Stomach (tissue), 19 donors: ENCODE measurements at places on chromosomes 4 and X. TPM values are rescaled to one million over a fixed set of nuclear protein-coding genes. Genes with fewer than 3 reads are reported as not detected.

DNA sequence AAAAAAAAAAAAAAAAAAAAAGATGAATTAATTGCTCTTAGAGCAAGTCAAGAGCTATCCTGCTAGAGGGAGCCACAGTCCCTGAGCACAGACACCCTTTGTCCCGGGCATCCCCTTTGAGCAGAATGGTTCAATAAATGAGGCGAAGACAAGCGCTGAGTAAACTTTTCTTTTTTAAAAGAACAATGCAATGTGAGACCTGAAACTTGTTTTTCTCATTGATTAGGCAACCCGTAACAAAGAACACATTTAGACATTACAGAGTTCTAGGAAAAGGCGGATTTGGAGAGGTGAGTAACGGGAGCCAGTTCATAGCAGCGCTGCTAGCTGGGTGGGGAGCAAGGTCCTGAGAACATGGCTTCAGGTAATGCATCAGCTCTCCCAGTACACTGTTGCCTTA lies 46.1 kb downstream of the GRK4 start:
- no peak for DNase-seq

DNA sequence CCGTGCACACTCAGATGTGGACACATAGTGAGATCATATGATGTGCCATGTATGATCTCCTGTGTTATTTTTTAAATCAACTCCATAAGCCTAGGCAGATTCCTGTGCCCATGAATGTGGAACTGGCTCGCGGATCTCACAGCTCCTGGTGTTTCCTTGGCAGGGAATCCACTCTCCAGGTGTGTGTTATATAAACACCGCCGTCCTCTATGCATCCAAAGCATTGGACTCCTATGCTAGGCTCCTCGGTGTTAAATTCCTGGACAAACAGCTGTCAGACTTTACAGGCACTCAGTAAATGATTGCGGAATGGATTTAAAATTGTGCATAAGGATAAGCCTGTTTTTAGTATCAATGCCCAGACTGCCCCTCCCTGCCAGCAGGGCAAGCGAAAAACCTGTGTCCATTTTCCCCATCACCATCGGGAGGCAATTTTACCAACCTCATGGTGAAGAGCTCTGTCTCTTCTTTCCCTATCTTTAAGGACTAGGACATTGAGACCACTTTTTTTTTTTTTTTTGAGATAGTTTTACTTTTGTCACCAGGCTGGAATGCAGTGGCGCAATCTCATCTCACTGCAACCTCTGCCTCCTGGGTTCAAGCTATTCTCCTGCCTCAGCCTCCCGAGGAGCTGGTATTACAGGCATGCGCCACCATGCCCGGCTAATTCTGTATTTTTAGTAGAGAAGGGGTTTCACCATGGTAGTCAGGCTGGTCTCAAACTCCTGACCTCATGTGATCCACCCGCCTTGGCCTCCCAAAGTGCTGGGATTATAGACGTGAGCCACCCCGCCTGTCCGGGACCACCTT lies 23.6 kb upstream of the GPR78 start:
- no peak for DNase-seq

GRCh38 chr4:172055046-172055445 lies 241.8 kb downstream of the GALNTL6 start:
- no peak for DNase-seq

GRCh38 chrX:30313322-30313721 lies 4.1 kb upstream of the NR0B1 start:
- no peak for DNase-seq

SLC9B2 gene
- 26.3 TPM for total RNA-seq

GRCh38 chr4:95124906-95125504 lies 367.2 kb downstream of the BMPR1B start:
- peak; percentile 78 for DNase-seq

DNA sequence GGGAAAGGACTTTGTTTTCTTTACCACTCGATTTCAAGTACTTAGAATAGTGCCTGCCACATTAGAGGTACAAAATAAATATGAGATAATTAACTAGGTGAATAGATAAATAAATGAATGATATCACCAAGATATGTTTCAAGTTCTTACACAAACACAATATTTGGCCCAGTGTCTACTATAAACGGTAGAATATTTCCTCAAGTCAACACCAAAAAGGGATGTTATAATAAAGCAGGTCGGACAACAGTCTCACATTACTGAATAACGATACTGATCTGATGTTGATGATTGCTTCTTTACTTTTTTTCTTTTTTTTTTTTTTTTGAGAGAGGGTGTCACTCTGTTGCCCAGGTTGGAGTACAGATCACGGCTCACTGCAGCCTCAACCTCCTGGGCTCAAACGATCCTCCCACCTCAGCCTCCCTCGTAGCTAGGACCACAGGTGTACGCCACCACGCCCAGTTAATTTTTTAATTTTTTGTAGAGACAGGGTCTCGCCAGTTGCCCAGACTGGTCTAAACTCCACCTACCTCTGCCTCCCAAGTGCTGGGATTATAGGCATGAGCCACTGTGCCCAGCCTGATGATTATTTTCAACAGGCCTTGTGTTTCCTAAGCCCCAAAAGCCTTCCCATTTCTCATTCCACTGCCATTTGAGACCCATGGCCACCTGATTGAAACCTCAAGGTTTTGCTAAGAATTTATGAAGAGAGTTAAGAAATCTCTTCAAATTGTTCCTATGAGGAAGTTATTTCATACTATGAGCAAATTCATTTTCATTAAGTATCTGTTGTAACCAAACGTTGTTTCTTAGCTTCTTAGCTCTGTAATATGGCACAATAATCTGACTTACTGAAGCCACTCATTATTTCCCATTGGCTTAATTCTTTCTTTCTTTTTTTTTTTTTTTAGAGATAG lies 2.3 kb downstream of the MANBA start:
- no peak for DNase-seq

SYTL5 gene
- total RNA-seq: under 0.01 TPM

SCML2 gene
- total RNA-seq: not detected

DNA sequence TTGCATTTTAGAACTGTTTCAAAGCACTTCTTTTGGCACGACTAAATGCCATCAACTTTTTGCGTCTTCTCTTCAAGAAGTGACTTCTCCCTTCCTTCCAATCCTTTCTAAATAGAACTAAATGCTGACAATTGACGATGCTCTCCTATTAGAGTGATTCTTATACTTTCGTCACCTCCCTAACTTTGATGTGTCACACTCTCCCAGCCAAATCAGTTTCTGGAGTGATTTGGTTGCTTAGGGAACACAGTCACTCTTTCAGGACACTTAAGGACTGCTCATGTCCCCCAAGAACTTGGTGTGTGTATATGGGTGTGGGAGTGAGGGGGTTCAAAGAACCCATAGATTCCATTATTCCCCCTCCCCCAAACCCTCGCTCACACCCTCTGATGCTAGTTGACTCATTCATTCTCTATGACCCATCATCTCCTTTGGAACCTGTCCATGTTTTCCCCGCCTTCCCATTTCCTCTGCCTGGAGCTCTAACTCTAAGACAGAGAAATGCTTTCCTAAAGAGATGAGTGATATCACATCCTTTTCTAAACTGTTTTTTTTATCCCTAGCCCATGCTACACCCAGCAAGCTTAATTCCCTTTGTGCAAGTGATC lies 26.8 kb upstream of the AREG start:
- DNase-seq: no peak

- DNase-seq: no peak
Observed at GRCh38 chrX:129496625-129497024, 26.7 kb downstream of the SMARCA1 start.

- no peak for DNase-seq
Observed at GRCh38 chr4:10442976-10443375, 14.2 kb downstream of the ZNF518B start.

MAGEB10 gene
- not detected for total RNA-seq

DNA sequence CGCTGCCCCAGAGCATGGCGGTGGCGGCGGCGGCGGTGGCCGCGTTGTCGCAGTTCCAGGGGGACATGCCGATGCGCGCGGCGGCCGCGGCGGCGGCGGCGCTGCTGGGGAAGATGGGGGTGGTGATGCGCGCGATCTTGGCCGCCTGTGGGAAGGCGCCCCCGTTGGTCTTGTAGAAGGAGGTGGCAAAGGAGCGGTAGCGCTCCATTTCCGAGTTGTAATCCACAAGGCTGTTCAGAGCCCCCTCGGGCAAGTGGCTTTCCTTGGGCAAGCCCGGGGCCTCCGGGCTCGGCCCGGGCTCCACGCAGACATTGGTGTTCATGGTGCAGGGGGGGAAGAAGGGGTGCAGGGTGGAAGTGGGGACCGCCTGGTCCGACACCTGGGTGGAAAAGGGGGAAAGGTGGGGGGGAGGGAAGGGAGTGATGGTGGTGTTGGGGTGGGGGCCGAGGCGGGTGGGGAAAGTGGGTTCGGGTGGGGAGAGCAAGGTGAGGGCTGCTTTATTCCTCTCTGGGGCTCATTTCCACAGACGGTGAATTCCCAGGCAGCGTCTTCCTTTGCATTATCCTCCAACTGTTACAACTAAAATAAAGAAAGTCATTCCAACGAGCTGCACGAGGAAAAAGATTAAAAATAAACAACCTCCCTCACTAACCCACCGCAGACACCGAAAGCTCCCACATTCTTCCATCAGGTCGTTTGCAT lies 3.1 kb downstream of the CXXC4 start:
- DNase-seq: peak; percentile 84

DNA sequence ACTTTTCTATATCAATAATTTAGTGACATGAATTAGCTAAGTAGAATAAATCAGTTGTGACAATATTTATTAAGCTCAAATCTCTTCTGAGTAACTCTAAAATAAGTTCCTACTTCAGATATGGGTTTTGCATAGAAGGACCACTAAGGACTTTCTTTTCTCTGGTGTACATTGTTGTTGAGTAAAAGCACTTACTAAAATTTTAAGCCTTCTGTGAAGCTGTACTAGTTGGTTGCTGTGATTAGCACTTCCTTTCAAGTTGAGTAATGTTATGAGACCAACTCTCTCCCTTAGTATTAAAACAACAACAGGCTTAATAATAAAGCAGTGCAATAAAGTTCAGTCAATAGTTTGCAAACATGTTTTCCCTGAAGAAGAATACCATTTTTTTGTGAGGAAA lies 667.4 kb upstream of the NDST4 start:
- no peak for DNase-seq

DNA sequence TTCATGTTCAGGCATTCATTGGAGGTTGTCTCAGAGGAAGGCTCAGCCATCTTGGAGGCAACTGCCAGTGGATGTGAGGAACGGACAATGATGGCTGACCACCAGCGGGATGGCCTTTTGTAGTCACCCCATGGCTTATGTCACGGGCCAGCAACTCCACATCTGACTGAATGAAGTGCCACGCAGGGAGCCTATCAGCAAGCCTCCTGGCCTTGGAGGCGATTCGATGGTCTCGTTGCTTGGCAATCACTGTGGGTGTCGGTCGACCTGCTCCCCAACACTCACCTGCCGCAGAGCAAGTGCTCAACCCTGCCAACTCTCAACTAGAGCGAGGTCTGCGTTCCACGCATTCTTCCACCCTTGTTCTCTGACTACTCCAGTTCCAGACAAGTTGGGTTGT lies 7.4 kb downstream of the H2BW2 start:
- no peak for DNase-seq

GRCh38 chr4:6873291-6873690 lies 36.3 kb upstream of the TBC1D14 start:
- no peak for DNase-seq

MAGEA4 gene
- not detected for total RNA-seq

ESX1 gene
- total RNA-seq: not detected

DNA sequence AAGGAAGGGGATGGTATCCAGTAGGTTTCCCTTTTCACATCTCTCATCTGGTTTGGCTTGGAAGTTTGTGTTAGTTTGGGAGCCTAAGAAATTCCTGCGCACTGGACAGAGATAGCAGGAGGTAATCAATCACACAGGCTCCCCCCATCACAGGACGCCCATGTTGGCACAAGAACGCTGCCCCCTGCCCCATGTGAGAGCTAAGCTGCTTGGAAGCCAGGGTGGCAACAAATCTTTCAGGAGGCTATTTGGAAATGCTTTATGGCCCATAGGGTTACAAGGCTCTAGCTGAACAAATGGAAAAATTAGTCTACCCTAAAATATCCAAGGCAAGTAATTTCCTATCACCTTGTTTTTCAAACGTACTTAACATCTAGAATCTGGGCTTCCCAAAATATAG lies 54.0 kb downstream of the SOD3 start:
- DNase-seq: no peak
